Mesothelial cell of epicardium (in vitro differentiated cells): ENCODE measurements at places on chromosomes 16 and 17. TPM values are rescaled to one million over a fixed set of nuclear protein-coding genes. Genes with fewer than 3 reads are reported as not detected.

GRCh38 chr16:22874394-22874793 is 60.4 kb downstream of the HS3ST2 start:
- no peak for DNase-seq

DNA sequence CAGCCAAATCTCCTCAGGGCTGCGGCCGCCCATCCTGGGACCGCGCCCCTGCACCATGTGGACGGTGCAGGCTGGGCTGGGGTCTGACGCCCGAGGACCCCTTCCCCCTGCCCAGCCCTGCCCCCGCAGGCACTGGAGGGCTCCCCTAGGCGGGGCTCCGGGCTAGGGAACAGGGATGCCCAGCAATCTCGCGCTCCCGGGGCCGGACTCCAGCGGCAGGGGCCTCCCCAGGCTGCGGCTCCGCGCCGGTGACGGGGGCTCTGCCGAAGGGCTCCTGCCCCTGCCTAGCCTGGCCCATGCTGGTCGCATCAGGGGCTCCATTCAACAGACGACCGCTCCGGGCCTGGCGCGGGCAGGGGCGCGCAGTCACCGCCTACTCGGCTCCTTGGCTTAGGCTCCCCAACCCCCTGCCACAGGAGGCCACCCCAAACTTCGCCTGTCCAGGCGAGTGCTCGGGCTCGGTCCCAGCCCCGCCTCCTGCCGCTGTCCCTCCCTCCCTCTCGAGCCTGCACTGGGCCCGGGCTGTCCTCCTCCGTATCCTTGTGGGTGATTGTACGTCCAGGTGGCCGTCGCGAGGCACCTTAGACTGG is 27.4 kb upstream of the ADORA2B start:
- no peak for DNase-seq

DNA sequence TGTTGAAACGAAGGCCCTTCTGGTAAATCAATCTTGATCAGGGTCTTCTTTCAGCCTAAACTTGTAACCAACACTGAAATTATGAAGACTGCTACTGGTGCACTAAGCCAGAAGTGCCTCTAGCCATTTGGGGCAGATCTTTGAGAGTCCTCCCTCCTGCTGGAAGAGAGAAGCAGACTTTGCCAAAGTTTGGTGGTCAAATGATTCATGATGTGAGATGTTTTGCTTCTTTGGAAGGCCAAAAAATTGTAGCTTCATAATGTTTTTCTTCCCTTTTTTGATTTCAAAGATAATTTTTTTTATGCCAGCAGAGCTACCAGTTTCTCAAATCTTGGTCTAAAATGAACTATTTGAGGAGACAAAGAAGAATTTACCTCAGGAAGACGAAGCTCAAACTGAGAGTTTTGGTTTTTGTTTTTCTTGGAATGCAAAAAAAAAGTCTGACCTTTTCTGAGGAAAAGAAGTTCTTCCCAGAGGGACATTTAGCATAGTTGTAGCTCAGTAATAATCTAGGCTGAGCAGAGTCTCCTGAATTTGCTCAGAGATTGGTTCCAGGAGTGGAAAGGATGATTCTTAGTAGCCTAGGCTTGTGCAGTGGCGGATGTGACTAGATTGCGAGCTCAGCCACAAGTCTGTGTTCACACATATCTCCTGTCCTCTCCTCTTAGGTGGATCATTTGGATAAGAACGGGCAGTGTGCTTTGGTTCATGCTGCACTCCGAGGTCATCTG is 50.9 kb downstream of the CYB561 start:
- no peak for DNase-seq

DNA sequence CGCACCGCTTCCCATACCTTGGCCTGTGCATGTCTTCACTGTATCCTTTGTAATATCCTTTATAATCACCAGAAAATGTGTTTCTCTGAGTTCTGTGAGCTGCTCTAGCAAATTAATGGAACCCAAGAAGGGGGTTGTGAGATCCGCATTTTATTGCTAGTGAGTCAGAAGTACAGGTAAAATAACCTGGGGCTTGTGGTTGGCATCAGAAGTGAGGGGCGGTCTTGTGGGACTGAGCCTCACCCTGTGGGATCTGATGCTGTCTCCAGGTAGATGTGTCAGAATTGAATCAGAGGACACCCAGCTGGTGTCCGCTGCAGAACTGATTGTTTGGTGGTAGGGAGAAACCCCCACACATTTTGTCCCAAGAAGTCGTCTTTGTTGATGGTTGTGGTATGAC is 382.4 kb downstream of the SNX29 start:
- no peak for DNase-seq

The BFAR gene
- 57.0 to 60.7 TPM (median 57.5 TPM) in 3 replicates for total RNA-seq

The CDRT4 gene
- total RNA-seq: 34.1 to 39.7 TPM (median 34.8 TPM) in 3 replicates

The MEOX1 gene
- 1.2 to 1.8 TPM (median 1.2 TPM) in 3 replicates for total RNA-seq
